Inflammatory macrophage treated with lipopolysaccharide for 4 hours (primary cell): ENCODE measurements at places on chromosomes 5 and 9.

- no peak for DNase-seq
These were observed 61.0 kb upstream of the PCA3 start for GRCh38 chr9:76703270-76703669.

DNA sequence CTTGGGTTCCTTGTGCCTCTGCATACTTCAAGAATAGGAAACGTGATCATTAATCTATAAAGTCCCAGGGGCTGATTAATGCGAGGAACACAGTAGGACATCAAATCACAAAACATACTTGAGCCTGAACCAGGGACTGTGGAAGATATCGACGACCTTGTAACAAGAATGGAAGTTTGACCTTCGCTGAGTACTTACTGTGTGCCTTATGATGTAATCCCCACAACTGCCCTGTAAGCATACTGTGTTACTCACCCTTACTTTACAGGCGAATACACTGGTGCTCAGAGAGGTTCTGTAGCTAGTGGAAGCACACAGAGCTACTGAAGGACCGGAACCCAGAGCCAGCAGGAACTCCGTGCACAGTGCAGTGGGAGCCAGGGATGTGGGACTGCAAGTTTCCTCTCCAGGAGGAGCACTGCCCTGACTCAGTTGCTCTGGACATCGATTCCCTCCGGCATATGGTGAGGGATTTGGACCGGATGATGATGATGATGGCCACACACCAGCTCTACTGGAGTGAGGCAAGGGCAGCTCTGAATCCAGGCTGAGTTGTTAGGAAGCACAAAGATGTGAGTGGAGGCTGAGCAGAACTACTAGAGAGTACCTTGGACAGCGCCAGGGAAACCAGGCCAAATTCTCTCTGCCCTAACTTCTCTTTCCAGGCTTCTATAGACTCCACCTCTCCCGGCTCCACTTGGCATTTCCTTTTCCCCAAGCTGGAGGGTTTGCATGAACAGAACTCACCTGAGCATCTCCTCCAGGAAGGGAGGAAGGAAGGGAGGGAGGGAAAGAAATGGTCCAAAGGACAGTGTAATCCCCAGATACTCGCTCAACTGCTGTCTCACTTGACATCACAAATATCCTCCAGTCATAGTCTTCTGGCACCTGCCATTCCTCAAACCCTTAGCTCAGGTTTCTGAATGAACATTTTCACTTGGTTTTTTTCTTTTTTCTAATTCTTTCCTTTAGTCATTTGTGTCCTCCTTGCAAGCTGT is 1.5 kb upstream of the GABBR2 start:
- DNase-seq: peak; percentile 5

GRCh38 chr9:33223696-33224095 is 16.3 kb upstream of the SPINK4 start:
- DNase-seq: peak; percentile 52

- DNase-seq: no peak
These were observed 242.6 kb downstream of the NPR3 start for GRCh38 chr5:32953694-32954093.

GRCh38 chr9:87869082-87869481 is 13.6 kb upstream of the SPATA31E1 start:
- DNase-seq: no peak

GRCh38 chr5:52996979-52997378 is 7.8 kb downstream of the ITGA2 start:
- no peak for DNase-seq

GRCh38 chr5:45454114-45454513 is 242.1 kb downstream of the HCN1 start:
- no peak for DNase-seq

DNA sequence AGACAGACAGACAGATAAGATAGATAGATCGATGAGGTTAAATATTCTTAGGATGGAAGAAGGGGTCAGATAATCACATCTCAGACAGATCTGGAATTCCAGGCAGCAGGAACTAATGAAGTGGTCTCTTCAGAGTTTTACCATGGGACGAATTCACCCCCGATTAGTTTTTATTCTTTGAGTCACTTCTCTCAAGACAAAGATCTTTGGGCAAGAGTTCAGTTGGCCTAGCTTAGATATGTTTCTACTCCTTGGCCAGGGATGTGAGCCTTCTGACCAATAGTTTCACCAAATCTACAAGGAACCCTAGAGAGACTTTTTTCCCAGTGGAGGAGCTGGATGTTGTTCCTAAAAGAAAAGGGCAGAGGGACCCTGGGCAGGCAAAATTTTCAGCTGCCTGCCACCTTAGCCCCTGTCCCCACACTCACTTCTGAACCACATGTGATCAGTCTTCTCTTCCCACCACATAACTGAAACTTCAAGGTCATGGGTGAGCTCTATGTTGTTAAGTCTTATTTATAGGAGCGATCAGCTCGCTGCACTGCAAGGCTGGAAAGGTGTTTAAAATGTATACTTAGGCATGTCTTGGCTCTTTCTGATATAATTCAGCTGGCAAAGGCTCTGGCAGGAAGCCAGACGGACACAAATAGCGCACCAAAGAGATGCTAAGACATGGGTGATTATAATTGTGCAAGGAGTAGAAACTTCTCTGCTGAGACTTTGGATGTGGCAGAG is 132.9 kb downstream of the PALM2AKAP2 start:
- no peak for DNase-seq

DNA sequence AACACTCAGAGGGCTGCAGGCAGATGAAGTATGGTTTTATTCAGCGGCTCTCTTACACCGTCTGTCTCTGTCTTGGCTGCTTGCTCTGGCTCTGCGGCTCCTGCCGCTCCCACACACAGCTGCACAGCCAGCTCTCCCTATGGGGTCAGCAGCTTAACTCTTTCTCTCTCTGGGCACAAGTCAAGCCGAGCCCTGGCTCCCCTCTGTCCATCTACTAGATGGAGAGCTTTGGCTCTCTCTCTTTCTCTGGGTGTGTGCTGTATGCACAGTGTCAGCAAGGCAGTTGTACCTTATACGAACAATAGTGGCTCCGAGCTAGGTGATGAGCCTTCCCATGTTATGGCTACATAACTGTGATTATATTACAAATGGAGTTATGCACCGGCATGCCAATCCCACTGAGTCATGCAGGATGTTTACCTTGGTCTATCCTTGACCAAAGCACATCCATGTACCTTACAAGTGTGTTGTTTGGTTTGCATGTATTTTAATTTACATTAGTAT is 19.3 kb upstream of the PPP2CA start:
- DNase-seq: no peak

DNA sequence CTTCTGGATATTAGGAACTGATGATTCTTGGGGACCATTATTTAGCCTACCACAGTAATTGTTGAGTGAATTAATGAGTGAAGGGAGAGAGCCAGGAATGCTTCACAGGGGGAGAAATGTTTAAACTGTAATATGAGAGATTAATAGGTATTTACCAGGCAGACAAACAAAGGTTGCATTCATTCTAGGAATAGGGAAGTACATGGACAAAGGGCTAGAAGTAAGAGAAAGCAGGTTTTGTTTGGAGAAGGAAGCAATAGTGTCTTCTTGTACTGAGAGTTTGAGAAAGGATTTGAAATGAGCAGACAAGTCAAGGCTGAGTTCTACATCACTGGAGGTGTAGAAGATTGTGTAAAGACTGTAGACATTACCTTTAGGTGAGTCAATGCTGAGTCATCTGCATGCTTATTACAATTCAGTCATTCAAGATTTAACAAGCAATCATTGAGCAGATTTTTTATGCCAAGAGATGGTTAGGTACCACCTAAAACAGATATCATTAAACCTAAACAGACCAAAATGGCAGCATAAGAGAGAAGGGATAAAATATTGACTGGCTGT is 8.0 kb downstream of the TAF1L start:
- DNase-seq: no peak

GRCh38 chr5:34002629-34003328 is 5.1 kb downstream of the AMACR start:
- no peak for DNase-seq

DNA sequence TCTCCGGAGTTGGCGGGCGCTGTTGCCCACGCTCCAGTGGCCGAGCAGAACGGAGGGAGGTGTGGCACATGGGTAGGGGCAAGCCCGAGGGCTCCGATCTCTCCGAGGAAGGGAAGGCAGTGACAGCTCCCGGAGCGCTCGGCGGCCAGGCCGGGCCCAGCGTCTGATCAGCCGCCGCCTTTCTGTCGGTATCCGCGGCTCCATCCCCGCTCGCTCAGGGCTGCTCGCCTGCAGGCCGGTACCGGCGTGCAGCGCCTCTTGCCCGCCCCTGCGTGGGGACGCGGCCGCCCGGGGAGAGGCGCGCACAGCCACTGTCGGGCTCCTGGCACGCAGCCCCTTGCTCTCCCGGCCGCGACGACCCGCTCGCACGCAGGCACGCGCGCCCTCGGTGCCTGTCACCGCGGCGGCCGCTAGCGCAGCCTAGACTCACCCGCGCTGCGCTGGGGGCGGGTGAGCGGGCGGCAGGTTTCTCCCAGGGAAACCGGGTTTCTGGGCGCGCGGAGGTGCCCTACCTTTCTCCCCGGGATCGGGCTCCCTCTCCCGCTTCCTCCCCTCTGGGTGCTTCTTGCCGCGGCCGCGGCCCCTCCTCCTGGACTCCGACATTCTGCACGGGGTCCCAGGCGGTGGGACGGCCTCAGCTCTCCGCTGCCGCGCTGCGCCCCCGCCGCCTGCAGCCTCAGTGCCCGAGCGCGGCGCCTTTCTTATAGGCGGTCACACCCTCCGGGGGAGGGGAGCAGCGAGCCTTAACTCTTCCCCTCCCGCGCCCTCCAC is 108.4 kb downstream of the PSD2 start:
- no peak for DNase-seq

DNA sequence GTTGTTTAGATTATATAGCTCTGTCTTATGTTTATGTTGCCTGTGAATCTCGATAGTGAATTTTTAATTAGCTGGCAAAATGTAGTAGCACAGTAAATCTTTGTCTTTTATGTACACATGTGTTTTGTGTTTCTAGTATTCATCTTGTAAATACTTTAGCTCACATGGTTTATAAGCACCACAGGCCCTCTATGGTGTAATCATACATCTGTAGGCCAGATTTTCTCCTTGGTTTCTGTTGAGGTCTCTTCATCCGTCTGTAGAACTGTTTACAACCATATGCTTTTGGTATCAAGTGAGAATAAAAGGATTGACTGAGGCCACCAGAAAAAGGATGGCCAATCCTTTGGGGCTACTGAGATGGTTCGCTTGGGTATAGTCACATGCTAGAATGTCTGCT is 45.0 kb downstream of the PRR16 start:
- no peak for DNase-seq

DNA sequence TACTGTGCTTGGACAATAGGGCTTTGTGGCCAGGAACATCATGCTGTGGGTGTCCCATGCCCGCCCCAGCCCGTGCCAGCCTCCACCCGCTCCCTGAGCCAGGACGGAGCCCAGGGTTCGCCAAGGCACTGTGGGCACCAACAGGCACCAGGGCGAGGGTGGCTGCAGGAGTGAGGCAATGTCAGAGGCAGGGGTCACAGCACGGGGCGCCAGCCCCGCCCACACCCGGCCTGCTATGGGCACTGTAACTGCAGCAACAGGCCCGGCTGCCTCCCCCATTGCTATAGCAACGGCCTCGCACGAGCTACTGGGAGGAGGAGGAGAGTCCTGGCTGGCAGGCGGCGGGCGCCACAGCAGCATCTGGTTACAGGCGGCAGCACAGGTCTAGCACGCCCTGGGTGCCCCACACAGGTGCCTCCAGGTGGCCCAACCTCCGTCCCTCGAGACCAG is 2.5 kb downstream of the ABCA2 start:
- no peak for DNase-seq
